Skeletal muscle cell (primary cell): ENCODE measurements at places on chromosomes 4 and X.

GRCh38 chrX:40843643-40844042 is 108.3 kb upstream of the MED14 start:
- DNase-seq, result no peak

- DNase-seq, result no peak
Measured at GRCh38 chr4:179415037-179415846, 1973.0 kb upstream of the AGA start.

DNA sequence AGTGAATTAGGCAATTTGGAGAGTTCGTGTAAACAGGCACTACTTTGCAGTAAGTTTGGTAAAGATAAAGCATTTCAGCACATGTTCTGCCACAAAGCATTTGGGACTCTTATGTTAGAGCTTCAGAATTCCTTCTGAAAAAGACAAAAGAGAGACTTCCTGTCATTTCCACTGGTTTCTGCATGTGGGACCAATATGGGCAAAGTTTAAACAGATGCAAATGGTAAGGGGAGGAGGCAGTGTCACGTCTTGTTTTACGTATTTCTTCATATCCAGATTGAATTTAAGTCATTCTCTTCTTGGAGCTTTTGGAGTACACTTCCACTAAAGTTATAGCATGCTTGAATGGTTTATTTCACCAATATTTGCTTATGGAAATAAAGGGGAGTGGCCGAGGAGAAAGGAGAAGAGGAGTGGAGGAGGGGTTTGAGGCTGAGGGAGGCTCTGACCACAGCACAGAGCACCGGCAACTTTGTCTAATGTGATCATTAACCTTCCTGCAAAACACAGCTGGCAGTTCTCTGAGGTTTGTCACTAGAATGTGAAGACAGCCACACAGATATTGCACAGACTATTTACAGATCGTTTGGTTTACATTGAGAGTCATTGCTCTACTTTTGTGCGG is at the start of gene APELA:
APELA (plus strand) TSS at position 479 of the 625 bp plus-strand sequence. CDS start 154 bp downstream, outside the sequence.
- no peak for DNase-seq

DNA sequence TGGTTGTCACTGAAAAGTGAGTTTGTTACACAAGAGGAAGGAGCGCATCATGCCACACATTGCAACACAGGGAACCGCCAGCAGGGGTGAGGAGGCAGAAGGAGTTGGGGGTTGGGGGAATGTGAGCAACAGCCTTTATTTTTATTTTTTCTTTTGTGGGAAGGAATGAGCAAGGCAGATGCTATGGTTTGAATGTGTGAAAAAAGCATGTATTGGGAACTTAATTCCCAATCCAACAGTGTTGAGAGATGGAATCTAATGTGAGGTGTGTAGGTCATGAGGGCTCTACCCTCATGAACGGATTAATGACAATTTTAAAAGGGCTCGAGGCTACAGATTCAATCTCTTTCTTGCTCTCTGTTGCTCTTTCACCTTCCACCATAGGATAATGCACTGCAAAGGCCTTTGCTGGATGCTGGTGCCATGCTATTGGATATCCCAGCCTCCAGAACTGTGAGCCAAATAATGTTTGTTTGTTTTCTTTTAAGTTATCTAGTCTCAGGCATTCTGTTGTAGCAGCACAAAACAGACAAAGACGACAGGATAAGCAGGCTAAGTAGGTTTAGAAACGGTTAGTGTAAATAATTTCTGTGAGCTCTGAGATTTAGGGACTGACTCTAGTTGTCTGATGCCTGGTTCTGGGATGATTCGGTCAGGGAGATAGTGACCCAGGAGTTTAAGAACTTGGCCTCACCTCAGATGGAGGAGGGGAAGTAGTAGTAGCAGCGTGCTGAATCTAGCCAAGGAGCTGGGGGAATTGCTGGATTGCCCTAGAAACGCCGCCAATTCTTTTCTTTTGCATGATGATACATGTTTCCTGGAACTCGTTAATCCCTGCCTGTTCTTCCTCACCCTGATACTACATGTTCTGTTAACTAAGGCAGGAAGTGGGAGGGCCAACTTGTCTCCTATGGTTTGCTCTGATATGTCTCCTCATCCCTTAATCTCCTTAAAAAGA is 156.6 kb upstream of the CTSO start:
- peak; percentile 73 for DNase-seq

GRCh38 chr4:177376024-177376423 is 66.2 kb downstream of the AGA start:
- DNase-seq, result no peak

- no peak for DNase-seq
Measured at GRCh38 chr4:5033281-5033841, 14.1 kb upstream of the CYTL1 start.

- DNase-seq, result peak; percentile 27
Measured at GRCh38 chrX:70289793-70290770, at the start of the genes KIF4A and PDZD11. Gene KIF4A, plus strand, starts transcription at chrX:70290104. Its CDS starts 355 bp downstream, at chrX:70290459. Gene PDZD11, minus strand, starts transcription at chrX:70289927. Its CDS starts 586 bp downstream, at chrX:70289341.

- no peak for DNase-seq
Measured at GRCh38 chrX:117972711-117973109, 143.9 kb downstream of the KLHL13 start.

DNA sequence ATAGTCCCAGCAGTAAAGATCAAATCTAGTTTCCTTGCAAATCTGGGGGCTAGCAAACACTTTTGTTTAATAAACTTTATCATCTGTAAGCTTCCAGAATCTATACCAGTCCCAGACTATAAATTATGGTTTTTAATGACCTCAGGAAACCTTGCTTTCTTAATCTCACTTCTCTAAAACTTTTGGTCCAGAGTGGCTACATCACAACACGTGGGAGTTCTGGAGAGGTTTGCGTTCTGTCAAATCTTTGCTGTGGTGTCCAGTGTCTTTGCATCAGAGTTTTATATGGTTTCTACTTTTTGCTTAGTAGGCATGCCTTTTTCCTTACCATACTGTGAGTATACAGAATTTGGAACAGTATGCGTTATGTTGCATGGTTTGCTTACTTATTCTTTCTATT is 193.9 kb downstream of the ANK2 start:
- no peak for DNase-seq
